Stimulated activated CD4-positive, alpha-beta T cell treated with anti-CD3 and anti-CD28 coated beads, Interleukin-15, amount 100 ng/mL, for 48 hours (primary cell): ENCODE measurements at places on chromosomes 1 and 21.

- DNase-seq, result no peak
Measured at GRCh38 chr1:154351363-154352068, 26.2 kb downstream of the ATP8B2 start.

DNA sequence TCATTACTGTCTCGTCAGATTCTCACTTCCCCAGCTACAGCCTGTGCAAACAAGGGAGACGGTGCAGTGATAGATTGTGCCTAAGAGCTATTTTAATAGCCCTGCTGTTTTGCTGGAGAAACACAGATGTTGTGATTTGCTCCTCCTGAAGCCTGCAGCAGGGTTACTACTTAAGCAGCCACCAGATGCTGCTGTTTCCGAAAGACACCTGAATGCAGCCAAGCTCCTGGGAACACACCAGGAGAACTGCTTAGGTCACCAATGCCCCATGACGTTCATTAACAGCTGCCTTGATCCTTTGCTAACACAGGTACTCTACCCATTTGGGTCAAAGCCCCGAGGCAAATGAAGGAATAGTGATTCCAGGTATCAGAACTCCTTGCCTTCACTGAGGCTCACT is 411.8 kb upstream of the DAB1 start:
- DNase-seq, result no peak

GRCh38 chr1:114386129-114387009 is 124.6 kb downstream of the TRIM33 start:
- DNase-seq, result no peak

- no peak for DNase-seq
Measured at GRCh38 chr1:238738892-238739291, 647.5 kb upstream of the CHRM3 start.

DNA sequence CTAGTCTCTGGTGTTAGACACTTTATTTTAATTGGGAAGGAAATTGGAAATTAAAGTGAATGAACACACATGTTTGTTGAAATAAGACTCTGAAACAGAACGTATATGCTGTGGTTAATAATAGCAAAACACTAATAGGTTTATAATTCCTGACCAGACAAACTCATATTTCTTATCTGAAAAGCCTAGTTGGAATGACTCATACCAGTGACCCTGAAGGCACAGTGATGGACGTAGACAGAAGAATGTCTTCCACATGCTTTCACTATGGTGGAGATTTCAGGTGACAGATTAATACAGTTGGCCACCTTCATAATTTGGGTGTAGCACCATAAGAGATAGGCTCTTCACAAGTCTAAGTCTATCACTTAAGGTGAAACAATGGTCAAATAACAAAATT is 83.0 kb upstream of the COL11A1 start:
- no peak for DNase-seq
